Suprapubic skin (tissue), 4 donors: ENCODE measurements at places on chromosomes 11 and 22. TPM values are rescaled to one million over a fixed set of nuclear protein-coding genes. Genes with fewer than 3 reads are reported as not detected.
A peak's percentile ranks its signal among the peaks of the same experiment; 100 is the strongest.

GRCh38 chr11:117851106-117851505, 25.4 kb downstream of the FXYD6 start:
- no peak for DNase-seq

DNA sequence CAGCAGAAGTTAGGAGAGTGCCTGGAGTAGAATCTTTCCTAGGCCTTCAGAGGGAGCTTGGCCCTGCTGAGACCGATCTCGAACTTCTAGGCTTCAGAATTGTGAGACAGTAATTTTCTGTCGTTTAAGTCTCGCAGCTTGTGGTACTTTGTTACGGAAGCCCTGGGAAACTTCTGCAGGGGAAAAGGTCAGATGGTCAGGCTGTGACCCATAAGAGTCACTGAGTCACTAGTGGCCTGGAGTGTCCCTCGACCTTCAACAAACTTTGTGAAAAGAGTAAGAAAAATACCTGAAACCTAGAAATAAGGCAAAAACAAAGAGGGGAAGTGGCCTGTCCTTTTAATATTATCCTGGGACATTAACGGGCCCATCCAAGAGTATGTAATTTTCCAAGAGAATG, 34.6 kb downstream of the CSNK2A3 start:
- DNase-seq = no peak

GRCh38 chr11:120035756-120036155, 102.2 kb downstream of the TRIM29 start:
- DNase-seq = no peak

DNA sequence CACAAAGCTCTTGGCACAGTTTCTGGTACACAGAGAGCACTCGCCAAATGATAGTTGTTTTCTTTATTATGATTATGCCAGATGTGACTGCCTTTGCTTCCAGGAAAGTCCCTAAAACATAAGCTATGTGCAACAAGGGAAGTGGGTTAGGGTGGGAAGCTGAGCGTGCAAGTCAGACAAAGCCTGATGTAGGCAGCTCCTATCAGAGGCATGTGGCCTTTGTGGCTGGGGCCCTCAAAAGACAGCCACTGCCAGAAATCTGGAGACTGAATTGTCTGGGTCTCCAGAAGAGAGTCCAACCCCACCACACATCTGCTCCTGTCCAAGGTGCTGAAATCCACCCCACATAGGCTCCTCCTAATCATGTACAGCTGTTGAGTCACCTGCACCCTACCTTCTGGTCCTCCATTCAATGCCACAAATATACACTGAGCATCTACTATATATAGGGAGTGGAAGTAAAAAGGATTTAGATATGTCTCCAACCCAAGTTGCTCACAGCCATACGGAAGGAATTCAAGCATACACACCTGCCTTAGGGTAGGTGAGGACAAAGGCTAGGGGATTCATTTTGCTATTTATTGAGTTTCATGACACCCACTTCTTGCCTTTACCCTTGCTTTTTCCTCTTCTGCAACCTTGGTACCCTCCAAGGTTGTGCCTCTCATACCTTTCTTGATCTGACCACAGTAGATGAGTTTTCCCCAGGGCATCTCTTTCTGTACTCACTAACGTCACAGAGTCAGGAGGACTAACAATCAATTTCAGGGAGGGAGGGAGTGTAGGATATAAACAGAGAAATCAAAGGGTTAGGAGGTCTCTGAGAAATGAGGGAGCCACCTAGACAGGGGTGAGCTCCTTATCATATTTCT, 12.4 kb downstream of the SEC14L3 start:
- no peak for DNase-seq

GRCh38 chr11:2272946-2273280, 2.5 kb upstream of the ASCL2 start:
- peak; percentile 43 for DNase-seq

DNA sequence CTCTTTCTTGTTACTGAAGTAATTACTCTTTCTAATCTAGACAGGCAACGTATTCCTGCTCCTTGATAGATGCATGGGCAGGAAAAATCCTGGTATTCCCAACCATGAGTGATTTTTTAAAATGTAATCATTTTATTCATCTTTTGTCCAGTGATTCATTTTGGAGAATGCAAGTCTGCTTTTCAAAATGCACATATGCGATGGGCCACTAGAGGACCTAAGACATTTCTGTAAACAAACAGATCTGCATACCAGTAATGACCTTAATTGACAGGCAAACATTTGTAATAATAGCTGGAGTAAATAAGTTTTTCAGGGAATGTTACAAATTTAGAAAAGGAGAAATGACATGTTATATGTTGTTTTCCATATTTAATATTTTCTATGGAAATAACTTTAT, 1167.6 kb downstream of the JRKL start:
- no peak for DNase-seq

DNA sequence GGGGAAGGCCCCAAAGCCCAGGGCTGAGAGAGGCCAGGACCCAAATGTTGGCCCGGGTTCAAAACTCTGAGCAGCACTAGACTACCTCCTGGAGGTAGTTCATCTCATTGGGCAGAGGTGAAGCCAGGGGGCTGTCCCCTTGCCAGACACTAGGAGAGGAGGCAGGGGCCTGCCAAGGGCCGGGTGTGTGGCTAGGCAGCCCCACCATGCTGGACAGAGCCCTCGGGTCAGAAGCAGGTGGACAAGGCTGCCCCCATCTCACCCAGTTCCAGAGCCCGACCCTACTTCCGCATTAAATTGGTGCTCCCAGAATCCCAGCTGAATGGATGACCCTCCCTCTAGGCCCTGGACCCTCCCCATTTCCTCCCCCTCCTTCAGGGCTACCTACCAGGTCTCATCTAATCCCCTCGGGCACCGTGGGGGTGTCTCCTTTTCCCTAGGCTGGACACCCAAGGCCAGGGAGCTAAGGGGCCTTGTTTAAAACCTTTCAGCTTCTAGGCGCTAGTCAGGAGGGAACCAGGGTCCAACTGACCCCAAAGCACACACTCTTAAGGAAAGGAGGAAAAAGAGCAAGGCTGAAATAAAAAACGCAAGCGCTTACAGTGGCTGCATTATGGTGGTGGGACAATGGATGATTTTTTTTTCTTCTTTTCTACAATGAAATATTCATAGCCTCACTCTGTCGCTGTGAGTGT, 72.1 kb upstream of the TCF20 start:
- no peak for DNase-seq

GRCh38 chr11:27122001-27122400, 81.4 kb downstream of the BBOX1 start:
- DNase-seq = no peak

- DNase-seq = peak; percentile 97
These were observed at the start of gene FAM89B for GRCh38 chr11:65572356-65573051. FAM89B (plus strand) TSS chr11:65572538; CDS start chr11:65572670, 132 bp downstream.

DNA sequence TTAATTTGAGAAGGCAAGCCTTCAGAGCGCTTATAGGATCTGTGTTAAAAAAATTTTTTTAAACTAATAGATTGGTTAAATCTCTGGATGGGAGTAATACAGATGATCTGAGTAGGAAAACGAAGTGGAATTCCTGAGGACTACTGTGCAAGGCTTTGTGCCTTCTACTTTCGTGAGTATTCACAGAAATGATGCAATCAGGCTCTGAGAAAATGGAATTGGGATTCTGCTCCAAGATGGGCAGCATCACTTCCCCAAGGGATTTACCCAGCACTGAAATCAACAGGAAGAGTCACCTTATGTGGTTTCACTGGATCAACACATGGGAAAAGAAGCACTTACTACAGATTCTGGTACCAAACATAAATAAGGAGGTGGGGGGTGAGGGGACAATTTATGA, 12.5 kb downstream of the KMT5B start:
- DNase-seq = no peak

GRCh38 chr11:2909133-2909902, 19.9 kb downstream of the PHLDA2 start:
- no peak for DNase-seq

Gene KRTAP5-2
- total RNA-seq = 1.7 TPM

Gene ALKBH8
- 6.8 TPM for total RNA-seq

Gene OR51E1
- total RNA-seq = not detected

Gene ENTHD1
- total RNA-seq = not detected
